Naive B cell (primary cell): ENCODE measurements at places on chromosomes 16 and 17. TPM values are rescaled to one million over a fixed set of nuclear protein-coding genes. Genes with fewer than 3 reads are reported as not detected.

CLEC10A gene
- polyA plus RNA-seq, result not detected

ASPHD1 gene
- not detected for polyA plus RNA-seq

TEX19 gene
- not detected for polyA plus RNA-seq

RBFOX1 gene
- not detected for polyA plus RNA-seq

GRCh38 chr17:42411361-42411760 is 11.7 kb downstream of the CAVIN1 start:
- no peak for DNase-seq

DNA sequence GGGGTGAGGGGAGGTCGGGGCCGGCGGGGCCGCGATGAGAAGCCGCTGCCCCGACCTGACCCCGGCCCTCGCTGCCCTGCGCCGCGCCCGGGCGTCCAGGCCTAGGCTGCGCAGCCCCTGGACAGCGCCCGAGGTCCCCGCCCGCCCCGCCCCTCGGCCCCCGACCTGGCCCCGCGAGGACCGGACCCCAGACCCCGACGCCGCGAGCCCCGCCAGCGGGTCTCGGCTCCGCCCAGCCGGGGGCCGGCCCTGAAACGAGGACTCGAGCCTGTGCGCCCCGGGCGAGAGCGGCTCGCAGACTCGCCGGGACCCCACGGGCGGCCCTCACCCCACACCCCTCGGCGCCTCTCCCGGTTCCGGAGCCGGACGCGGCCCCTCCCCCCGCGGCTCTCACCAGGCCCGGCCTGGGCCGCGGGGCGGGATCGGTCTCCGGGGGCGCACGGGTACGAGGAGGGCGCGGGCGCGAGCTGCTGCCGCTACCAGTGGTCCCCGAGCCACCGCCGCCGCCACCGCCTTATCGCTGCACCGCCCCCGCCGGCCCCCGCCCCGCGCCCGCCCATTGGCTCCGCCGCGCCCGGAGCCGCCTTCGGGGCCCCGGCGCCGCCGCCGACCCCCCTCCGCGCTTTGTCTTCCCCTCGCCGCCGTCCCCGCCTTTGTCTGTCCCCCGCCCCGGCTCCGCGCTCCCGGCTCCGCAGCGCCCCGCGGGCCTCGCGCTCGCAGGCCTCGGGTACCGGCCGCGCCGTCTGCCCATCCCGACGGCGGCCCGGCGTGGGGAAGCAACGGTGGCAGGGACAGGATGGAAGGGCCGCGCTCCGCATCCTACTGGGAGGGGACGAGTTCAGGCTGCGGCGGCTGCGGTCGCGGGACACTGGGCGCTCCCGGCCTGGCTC is at the start of gene LIMD2:
Gene LIMD2 (minus strand): TSS at position 488 of the 890 bp plus-strand sequence. CDS start 827 bp downstream, outside the sequence.
- DNase-seq, result peak; percentile 82

GRCh38 chr16:30756781-30757100 is 5.1 kb downstream of the CFAP119 start:
- no peak for DNase-seq

DNA sequence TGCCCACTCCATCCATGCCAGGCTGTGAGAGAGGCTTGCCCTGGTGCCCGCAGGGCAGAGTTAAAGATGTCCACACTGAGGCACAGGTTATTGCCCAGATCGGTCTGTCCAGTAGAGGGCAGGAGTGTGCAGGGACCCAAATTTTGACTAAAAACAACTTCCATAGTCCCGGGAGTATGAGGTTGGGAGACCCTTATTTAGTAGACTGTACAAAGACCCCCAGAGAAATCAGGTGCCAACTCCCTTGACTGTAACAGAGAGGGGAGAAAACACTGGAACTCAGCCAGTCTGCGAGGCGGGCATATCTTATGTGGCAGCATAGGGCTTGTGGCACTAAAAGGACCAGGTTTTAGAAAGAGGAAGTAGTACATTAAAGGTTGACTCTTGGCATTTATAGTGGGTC is 43.4 kb downstream of the HNF1B start:
- DNase-seq, result peak; percentile 56

DNA sequence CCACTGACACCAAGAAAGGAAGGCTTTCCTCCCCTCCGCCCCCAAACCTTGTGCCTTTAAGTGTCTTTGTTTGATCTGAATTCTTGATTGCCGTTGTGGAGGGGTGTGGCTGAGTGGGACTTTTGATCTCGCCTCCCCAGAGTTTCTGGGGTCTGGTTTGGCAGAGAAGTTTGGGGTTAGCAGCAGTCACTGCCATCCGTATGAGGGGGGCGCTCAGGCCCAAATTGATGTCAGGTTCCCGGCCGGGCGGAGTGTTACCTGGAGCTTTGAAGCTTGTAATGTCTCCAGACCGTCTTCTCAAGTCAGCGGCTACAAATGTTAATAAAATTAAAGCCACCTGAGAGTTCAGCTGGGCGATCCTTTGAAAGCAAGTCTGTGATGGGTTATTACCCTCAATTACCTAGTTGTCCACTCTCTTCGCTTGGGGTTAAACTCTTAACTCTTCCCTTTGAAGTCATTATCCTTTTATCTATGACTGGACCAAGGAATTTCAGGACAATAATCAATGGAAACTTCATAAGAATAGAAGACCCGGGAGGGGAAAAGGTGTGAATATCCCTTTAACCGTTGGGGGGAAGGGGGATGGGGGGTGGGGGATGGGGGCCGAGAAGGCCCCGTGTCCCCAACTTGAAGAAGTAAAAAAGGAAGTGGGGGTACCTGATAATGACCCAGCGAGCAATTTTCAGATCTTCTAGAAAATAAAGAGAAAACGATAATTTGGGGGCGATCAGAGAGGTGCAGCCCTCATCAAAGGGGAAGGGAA is 31.8 kb upstream of the AXIN2 start:
- no peak for DNase-seq

DNA sequence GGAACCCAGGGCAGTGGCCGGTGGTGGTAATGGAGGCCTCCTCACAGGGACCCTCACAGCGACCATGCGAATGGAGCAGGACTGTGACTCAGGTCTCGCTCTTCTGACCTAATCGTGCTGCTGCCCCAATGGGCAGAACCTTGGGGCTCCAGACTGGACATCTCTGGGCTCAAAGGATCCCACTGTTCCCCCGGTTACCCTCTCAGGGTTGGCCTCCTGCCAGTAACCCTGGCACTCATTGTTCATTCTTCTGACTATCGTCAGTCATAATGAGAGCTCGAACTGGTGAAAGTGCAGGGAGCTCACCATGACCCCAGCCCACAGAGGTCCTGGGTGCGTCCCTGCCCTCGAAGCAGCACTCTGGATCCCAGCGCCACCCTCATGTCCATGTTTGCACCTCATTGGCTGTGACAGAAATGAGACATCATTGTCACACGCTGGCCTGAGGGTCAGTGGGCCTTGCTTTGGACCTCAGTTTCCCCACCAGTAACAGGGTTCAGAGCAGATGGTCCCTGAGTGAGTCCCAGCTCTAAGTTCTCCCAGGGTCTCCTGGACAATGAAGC is 4.0 kb upstream of the NPRL3 start:
- no peak for DNase-seq

DNA sequence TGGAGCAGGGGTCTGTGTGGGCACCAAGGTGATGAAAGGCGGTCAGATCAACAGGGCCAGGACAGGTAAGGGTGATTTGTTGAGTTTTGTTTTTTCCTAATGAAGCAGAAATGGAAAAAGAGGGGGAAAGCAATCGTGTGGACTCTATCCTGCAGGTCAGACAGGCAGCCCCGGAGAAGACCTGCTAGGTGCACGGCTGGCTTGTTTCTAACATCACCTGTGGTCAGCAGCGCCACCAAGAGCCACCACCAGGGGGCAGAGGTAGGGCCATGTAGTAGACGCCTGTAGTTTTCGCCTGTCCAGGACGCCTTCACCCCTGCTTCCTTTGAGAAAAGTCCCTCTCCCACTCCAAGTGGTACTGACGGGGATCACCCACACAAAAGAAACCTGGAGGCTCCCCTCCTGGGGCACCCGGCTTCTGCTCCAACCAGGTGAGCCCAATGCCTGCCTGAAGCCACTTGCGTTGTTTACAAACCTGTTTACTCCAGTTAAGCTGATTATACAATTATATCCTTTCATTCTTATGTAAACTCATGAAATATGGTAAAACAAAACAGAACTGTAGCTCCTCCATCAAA is 54.2 kb upstream of the SEC14L1 start:
- peak; percentile 75 for DNase-seq

GRCh38 chr17:77287432-77288068 is 146.8 kb downstream of the SEC14L1 start:
- no peak for DNase-seq

DNA sequence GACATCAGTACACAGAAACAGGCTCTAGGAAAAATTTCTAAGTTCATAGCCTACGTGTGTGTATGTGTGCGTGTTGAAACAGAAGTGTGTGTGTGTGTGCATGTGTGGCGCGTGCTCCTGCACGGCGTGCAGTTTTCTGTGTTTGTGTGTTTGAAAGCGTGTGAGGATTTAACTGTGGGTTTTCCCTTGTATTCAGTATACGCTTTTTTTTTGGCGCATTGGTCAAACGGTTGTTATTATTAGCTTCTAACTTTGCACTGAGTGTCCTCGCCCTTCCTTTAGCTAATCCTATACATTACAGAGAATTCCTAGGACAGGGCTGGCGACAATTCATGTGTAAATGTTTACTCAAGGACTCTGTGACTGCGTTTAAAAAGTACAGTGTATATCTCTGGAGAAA is 23.0 kb downstream of the TMC6 start:
- DNase-seq, result no peak

GRCh38 chr17:13650096-13650675 is 48.5 kb upstream of the HS3ST3A1 start:
- no peak for DNase-seq
